Immature natural killer cell (primary cell): ENCODE measurements at places on chromosomes 4 and X. TPM values are rescaled to one million over a fixed set of nuclear protein-coding genes. Genes with fewer than 3 reads are reported as not detected.

The CYSLTR1 gene
- polyA plus RNA-seq = 26.2 TPM

The TCP11X2 gene
- polyA plus RNA-seq = not detected

The ERAS gene
- polyA plus RNA-seq = not detected

The GYPB gene
- polyA plus RNA-seq = not detected

The MAGEA8 gene
- polyA plus RNA-seq = not detected

The IQSEC2 gene
- polyA plus RNA-seq = 1.7 TPM

GRCh38 chrX:48854898-48855297, 19.5 kb upstream of the PCSK1N start:
- DNase-seq = no peak

DNA sequence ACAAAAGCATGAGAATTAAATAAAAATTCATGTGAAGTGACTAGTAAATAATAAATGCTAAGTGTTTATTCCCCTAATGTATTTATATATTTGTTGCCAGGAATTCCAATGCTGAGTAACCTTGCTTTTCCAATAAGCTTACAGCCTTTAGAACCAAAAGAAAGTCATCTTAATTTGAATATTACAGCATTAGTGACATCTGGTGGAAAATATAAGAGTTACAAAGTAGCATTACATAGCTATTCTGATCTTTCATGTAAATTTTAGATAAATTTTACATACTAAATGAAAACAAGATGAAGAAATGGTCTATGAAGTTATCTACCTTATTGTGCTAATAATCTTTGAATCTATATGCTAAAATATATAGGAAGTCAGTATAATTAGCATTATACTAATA, 10.4 kb downstream of the MAD2L1 start:
- DNase-seq = no peak

GRCh38 chr4:12674184-12674583, 810.0 kb downstream of the RAB28 start:
- DNase-seq = no peak

- no peak for DNase-seq
These were observed 2.0 kb downstream of the BCOR start for GRCh38 chrX:40095583-40096394.

DNA sequence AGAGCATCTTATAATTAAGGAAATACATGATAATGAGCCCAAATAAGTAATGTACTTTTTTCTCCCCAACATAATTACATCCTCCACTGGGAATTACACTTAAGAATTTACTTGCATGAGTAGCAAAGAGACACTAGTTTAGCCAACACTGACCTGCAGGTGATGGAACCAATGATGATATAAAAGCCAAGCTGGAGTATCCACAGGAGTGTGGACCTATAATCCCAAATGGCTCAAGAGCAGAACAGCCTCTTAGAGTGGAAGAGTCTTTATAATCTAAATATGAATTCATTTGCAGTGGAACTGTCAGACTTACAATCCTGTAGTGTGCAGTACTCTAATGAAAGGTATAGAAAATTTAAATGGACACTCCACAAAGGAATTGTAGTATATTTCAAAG, 22.2 kb downstream of the WDR19 start:
- DNase-seq = no peak

- no peak for DNase-seq
These were observed 51.6 kb downstream of the CLCN4 start for GRCh38 chrX:10208281-10208856.

DNA sequence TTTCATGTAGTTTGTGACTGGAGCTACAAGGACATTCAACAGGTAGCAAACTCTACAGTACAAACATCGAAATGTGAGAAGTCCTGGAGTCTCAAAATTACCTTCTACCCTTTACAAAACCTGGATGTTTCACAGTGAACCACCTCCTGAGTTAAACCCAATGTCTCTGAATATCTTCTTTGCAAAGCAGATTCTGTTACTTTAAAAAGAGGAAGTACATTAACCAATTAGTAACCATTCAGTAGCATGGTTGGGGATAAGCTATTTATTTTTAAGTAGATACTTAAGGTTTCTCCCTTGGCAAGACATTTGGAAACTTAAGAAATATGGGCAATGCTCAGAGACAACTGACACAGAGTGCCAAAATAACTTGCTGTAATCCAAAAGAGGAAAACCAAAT, 371.9 kb upstream of the NWD2 start:
- no peak for DNase-seq

DNA sequence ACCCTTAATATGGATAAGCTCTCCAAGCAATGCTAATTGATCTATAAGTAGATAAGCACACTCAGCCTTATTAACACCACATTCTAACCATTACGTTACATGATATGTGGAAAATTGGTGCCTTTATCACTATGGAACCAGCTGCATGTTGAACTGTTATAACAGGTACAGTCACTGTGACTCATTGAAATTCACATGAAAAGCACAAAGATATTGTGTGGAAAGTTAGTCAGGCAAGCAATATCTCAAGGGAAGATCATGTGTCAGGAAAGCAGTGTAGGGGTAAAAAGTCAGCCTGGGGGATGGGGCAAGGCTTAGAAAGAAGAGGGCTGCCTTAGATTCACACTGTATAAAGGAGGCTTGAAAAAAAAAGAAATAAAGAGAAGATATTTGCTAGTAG, 313.7 kb upstream of the SMIM31 start:
- no peak for DNase-seq

DNA sequence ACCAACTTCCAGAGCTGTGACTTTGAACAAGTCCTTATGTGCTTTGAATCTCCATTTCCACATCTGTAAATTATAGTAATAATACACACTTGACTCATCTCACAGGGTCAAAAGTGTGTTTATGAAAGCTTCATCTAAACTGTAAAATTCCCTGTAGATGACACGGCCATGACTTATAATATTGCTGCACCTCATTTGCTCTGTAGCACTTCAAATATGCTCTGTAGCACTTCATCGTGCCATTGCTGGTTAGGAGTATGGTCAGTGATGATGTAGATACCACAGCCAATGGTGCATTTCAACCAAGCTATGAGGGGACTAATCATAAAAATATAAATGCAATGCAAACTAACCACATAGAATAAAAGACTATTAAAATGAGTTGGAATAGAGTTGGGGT, 318.6 kb downstream of the ANK2 start:
- no peak for DNase-seq

GRCh38 chrX:143623657-143624056, 12.2 kb downstream of the SLITRK4 start:
- no peak for DNase-seq

DNA sequence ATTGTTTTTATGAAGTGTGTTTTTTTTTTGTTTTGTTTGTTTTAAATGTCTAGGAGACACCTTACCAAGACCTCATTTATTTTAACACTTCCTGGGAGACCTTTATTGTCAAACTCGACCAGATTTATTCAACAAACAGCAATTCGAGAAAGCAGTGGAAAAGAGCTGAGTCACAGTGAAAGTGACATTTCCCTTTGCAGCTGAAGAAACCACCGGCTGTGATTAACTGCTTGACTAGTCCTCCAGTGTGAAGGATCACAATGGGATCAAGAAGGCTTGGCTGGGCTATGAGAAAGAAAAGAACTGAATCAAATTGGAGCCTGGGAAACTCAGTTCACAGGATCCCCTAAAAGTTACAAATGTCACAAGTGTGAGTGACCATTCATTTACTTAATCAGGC, 11.9 kb upstream of the ADH7 start:
- DNase-seq = no peak
